Dermis microvascular lymphatic vessel endothelial cell (primary cell): ENCODE measurements at places on chromosomes 16 and 17.

GRCh38 chr16:81198635-81199034 lies 39.9 kb upstream of the BCO1 start:
- DNase-seq, result no peak

GRCh38 chr17:12509801-12510200 lies 155.9 kb upstream of the MYOCD start:
- no peak for DNase-seq

DNA sequence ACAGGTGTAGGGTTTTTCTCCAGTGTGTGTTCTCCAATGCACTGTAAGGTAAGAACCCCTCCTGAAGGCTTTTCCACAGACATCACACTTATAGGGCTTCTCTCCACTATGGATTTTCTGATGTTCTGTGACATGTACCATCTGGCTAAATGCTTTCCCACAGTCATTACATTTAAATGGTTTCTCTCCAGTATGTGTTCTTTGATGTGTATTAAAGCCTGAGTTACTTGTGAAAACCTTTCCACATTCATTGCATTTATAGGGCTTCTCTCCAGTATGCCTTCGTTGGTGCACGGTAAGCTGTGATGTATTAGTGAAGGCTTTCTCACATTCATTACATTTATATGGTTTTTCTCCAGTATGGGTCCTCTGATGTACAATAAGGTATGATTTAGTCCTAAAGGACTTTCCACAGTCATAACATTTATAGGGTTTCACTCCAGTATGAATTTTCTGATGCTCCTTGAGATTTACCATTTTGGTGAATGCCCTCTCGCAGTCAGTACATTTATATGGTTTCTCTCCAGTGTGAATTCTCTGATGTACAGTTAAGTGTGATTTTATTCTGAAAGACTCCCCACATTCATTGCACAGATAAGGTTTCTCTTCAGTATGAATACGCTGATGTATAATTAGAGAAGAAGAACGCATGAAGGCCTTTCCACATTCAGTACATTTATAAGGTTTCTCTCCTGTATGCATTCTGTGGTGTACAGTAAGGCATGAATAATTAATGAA lies 30.9 kb downstream of the ZNF624 start:
- DNase-seq, result no peak

DNA sequence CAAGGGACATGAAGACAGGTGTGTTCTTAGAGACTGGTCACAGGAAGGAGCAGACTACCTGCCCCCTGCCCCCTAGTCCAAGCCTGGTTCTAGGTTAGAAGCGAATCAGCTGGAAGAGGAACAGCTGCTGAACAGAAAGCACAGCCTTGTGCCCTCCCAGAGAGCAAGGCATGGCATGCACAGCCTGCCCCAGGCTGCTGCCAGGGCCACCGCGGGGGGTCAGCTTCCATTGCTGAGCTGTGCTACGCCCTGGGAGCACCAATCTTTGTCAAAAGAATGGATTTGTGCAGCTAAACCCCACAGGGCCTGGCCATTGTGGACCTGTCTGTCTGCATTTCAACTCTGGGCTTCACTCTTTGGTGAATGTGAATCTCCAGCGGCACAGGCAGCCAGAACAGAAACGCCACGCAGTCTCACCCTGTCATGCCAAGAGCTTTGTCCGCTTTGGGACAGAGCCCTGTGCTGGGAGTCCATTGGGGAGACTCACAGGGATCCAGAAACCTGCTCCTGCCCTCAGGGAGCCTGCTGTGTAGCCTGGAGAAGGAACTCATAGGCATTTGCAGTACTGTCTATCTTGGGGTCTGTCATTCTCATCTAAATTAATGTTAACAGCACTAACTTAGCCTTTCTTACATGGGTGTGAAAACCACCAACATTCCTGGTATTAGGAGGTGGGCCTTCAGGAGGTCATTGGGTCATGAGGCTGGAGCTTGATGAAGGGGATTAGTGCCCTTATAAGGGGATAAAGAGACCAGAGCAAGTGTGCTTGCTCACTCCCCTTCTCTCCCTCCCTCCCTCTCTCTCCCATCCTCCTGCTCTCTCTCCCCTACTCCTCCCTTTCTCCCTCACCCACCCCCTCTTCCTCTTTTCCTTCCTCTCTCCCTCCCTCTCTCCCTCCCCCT lies 25.6 kb upstream of the CDRT4 start:
- no peak for DNase-seq

DNA sequence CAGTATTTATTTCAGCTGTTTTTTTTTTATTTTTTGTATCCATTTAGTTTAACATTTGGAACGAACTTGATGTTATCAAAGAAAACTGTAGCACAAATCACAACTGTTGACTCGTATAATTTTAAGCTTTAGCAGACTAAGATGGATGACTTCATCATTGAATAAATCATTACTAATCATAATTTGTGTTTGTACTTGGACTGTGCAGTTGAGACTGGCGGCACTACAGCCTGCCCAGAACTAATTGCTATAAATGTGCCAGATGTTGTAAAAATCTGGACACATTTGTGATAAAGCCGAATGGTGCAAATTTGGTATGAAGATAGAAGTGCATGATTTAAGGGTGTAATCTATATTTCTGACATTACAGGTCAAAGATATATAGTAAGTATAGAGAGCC lies 897.7 kb upstream of the CDH8 start:
- no peak for DNase-seq

DNA sequence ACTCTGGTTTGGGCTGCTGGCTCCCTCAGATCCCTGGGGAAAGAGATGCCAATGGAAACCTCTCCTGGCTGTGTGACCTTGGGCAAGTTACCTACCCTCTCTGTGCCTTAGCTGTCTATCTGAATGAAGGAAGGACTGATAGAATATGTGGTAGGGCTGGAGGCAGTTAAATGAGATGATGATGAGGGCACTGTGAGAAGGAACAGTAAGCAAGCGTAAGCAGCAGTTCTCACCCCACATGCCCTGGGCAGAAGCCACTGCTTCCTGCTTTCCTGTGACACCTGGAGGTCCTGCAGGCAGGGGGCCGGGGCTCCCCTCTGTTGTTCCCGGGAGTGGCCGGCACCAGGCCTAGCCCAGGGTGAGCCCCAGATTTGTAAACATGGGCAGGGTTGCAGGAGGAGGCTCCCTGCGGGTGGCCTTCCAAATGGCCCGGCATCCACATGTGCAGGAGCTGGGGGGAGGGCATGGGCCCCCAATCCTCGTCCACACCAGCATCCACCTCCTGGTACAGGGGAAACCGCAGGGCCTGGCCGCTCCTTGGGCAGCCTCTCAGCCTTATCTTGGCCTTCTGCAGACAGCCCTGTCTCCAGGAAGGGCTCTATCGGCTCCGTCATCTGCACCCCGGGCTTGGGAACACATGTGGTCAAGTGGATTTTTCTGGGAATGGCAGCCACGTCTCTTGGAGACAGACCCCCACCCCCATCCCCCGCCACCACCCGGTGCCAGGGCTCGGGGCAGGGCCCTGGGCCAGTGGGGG lies 235.6 kb upstream of the GSE1 start:
- DNase-seq, result no peak

DNA sequence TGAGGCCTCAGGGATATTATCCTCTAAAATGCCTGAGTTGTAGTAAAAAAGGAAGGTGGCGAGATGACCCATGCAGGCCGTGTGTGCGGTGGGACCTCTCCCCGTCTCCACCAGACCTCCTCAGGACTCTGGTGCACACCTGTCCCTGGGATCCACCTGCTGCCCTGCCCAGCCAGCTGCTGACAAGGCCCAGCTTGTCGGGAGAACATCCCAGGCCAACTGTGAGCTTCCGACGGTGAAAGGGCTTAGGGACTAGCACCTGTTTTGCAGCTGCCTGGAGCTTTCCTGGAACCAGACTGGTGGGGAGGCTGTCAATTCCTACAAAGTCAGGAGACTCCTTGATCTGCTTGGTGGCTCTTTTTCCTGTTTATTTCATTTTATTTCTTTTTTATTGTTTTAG lies 11.6 kb downstream of the IL34 start:
- DNase-seq, result no peak

DNA sequence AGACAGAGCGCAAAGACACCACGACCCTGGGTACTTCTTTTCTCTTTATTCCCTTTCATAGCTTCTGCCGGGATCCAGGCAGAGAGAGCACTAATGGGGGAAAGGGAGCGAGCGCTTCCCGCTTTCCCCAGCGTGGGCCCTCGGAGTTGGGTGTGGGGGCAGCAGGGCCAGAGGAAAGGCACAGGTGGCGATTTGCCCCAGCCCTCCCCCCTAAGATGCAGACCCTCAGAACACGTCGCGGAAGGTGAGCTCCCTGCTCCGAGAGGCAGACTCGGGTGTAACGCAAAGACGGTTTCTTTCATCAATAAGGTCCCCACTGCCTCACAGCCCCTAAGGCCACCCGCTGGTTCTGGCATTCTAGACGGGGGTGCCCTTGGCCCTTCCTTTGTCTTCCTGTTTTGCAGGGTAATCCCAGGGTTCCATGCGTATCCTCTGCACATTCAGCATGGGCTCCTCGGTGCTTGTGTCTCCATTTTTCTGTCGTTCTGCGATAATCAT lies 570 bp upstream of the NME3 start:
- no peak for DNase-seq

GRCh38 chr17:50130559-50131305 lies 772 bp upstream of the SAMD14 start:
- no peak for DNase-seq

DNA sequence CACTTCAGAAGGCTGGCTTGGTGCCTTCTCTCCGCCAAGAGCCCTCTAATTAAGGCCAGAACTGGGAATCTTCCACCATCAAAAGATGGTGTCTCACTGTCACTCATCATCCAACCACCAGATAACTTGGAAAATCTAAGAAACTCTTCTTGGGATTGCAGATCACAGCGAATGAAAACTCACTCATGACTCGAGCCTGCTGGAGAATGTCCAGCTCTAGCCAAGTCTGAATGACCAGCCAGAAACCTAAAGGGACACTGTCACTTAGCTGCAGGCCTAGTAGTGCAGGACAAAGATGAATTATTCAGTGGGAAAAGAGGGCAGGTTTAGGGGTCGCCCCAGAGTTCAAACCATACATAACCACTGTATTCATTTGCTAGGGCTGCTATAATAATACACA lies 107.8 kb downstream of the XYLT1 start:
- no peak for DNase-seq

GRCh38 chr16:24189941-24190340 lies 66.2 kb upstream of the CACNG3 start:
- no peak for DNase-seq

- no peak for DNase-seq
These were observed 88.4 kb downstream of the BANP start for GRCh38 chr16:88039591-88039990.

GRCh38 chr17:71387456-71387855 lies 733.4 kb upstream of the SOX9 start:
- no peak for DNase-seq

DNA sequence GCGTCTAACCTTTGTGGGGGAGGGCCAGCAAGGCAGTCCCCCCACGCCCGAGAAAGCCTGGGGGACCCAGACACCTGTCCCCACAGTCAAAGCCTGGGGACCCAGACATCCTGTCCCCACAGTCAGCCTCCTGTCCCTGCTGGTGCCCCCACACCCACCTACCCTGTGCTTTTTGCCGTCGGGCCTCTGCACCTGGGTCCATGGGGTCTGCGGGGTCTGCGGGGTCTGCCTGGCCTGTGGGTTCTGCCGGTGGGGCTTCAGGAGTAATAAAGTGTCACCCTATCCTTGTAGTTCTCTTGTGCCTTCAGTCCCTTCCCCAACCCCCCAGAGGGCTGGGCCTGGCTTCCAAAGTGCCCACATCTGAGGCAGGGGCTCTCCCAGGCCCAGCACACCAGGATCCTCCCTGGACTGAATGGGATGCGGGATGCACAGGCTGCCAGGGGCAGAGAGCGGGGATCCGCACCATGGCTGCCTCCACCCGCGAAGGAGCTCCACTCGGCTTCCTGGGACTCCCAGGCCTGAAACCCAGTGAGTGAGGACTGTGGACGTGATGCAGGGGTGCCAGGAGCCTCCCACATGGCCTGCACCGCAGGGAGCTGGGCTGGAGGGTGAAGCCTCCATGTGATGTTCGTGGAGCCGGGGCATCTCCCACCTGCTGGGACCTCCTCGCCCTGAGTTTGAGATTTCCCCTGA lies 16.3 kb upstream of the DPEP1 start:
- DNase-seq, result no peak

DNA sequence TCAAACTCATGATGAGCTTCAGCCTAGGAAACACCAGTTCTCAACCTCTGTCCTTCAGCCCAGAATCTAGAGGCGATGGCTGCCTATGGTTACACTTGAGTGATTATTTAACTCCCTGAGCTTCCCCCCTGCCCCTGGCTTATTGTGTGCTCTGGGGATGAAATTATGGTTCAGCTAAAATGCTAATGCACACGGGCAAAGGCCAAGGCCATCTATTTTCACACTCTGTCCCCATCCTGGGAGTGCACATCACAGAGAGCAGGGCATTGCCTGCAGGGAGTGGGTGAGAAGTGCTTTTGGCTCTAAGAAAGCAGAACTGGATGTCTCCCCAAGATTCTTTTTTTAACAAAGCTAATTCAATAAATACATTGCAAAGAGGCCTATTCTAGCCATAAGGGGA lies 21.6 kb upstream of the CACNG5 start:
- DNase-seq, result no peak

DNA sequence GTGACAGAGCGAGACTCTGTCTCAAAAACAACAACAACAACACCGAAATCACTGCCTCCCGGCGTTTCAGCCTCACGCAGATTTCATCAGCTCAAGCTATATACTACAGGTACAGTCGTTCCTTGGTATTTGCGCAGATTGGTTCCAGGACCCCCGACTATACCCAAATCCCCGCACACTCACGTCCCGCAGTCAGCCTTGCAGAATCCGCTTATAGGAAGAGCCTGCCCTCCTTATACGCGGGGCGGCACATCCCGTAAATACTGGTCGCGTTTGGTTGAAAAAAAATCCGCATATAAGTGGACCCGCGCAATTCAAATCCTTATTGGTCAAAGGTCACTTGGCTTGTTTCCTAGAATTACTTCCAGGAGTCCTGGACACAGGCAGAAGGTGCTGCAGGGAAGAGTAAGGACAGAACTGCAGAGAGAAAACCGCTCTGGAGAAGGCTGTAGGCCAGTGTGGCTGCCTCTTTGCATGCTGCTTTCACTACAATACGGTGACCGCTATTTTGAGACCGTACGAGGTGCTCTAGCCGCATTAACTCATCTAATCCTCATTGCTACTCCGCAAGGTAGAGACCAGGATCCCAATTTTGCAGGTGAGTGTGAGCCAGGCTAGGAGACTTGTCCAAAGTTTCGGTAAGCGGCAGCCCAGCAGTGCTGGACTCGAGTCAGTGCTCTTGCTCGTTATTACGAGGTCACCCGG lies 718 bp downstream of the NDUFAB1 start:
- no peak for DNase-seq

DNA sequence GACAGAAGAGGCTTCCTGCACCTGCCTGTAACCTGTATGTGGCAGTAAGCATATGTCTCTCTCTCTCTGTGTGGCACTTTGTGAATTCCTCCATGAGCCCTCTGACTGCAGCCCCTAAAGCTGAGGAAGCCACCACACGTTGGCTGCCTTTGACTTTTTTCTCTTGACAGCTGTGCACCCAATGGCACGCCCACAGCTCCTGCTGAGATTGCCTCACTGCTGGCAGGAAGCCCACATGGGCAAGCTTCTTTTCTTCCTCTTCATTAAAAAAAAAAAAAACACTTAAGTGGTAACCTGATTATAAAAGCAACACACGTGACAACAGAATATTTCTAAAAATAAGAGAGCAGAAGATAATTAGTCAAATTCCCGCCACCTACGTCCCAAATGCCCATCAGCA lies 34.0 kb upstream of the PIRT start:
- no peak for DNase-seq
